Midbrain (tissue), 1 donor: ENCODE measurements at places on chromosomes 16 and 17.

DNA sequence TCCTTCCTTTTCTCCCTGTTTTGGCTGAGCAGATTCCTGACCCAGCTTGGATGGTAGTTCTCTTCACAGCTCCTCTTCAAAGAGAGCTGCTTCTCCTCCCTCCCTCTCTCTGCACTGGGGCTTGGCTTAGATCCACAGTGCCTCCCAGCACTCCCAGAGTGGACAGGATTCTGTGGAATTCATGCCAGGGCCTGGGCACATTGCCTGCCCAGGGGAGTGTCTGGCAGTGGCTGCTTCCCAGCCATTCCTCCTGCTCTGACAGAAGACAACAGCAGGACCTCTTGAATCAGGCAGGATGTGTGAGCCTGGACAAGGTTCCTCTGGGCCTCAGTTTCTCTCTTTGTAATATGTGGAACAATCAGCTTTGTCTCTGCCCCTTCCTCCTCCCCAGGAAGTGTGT, 4.5 kb upstream of the MMP28 start:
- DNase-seq: peak; percentile 76

GRCh38 chr17:79305768-79306423, 231.3 kb downstream of the ENGASE start:
- DNase-seq: no peak

DNA sequence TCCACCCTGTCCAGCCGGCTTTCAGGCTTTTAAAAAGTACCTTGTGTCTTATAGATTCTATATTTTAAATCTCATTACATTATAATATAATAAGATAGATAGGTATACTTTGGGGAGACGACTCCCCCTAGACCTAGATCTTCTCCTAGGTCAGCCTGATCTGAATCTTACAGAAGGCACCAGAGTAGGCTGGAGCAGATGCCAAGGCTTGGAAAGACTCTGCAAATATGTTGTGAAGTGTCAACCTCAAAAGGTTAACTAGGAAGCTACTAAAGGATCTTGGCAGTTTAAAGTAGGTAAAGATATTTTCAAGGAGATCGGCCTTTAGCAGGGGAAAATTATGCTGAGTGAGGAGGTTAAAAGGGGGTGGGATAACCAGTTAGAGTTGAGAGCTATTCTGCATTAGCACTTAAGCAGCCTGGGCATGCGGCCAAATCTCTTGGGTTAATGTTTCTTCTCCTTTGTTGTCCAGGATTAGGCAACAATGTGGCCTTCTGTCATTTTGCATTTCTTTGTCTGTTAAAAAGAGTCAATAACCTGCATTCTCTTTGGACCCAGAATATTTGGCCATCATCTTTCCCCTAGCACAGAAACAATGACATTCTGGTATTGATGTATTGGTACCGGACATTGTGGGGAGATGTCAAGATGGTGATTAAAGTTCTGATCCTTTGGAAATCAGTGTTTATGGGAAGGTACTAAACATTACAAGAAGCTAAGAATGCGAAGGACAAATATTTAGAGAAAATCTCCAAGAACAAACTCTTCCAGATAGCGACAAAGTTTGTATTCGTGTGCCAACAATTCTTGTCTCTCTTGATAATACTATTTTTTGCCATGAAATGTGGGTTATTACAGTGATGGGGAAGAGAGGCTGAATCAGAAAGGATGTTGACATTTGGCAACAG, 51.2 kb upstream of the DHX40 start:
- peak; percentile 60 for DNase-seq

DNA sequence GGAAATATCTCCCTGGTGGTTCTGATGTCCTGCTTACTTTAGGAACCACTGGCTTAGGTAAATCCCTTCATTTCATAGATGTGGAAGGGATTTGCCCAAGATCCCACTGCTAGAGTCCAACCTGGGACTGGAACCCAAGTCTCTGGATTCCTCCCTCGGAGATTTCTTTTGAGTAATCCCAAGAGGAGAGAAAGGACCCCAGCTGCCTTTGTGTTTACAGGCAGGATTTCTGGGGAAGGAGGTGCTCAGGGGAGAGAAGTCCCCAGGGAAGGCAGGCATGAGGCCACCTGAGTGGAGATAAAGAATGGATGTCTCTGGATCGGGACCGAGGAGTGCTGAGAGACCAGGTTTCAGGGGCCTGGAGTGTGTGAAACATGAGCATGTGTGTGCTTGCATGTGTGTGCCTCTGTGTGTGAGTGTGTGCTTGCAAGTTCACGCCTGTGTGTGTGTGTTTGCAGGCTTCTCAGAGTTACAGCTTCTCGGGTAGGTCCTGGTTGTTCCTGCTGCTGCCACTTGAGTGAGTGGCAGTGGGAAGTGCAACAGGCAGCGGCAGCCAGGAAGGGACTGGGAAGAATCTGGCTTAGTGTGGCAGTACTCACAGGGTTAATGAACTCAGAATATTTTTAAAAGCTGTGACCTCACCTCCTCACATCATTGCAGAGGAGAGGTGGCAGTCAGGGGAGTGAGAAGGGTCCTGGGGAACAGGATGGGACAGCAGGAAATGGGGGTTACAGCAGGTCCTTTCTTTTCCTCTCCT, 2.2 kb downstream of the KCNH6 start:
- no peak for DNase-seq

DNA sequence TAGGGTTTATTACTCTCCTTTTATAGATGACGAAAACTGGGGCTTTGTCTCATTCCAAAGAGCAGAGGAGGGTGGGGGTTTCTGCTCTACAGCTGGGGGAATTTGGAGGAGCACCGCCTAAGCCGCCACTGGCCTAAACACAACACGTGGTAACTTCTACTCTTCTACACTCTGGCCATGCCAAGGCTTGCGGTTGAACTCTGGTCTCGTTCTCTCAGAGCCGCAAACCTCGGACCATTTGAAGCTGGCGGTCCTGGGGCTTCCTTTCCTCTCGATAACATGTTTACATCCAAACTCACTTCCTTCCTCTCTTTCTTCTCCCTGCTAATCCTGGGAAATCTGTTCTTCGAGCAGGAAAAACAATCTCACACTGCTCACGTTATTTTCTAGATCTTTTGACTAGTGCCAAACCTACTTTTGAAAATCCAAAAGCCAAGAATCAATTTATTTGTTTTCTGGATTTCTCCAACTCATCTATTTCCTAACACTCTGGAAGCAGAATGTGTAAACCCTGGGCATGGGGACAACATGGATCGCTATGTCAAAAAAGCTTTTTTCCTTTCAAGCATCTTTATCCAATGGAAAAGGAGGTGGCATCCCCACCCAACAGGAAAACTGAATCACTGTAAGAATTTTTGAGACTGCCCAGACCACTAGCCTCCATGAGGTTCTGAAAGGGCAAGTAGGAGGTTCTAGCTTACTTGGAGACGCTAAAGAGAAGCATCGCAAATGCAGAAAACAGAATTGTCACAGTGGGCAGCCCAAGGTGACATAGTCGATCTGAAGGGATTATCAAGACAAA, 13.6 kb upstream of the EEF2K start:
- DNase-seq: peak; percentile 63

DNA sequence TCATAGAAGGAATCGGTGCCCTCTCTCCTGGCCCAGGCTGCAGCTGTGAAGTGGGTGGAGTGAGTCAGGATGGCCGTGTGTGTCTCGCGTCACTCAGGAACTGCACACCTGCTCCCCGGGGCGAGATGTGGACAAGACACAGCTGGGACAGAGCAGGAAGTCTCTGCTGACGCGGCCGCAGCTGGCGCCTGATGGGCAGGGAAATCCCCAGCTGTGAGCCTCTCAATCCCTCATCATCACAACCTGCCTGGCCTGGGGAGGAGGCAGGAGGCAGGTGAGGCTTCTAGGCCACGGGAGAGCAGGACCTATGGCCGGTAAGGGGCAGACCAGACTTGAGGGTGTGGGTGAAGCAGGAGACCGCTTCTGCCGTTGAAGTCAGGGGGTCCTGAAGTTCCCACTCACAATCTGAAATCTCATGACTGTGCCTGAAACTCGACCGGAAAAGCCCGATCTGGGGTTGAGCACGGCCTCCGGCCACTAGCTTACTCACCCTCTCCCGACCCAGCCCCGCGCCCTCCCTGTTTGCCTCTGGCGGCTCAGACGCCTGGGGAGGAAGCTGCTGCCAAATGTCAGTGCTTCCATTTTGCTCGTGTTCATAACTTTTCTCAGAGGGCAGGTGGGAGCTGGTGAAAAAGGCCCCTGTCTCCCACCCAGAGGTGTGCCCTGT, 1.1 kb upstream of the TRPV3 start:
- no peak for DNase-seq
